Naive B cell (primary cell): ENCODE measurements at places on chromosomes 2 and 18.

- DNase-seq = no peak
These were observed 12.7 kb upstream of the CDH2 start for GRCh38 chr18:28189400-28190239.

GRCh38 chr2:176554101-176555048, 285.1 kb downstream of the MTX2 start:
- peak; percentile 38 for DNase-seq

- no peak for DNase-seq
These were observed 44.3 kb upstream of the TMEM87B start for GRCh38 chr2:112010751-112011150.

DNA sequence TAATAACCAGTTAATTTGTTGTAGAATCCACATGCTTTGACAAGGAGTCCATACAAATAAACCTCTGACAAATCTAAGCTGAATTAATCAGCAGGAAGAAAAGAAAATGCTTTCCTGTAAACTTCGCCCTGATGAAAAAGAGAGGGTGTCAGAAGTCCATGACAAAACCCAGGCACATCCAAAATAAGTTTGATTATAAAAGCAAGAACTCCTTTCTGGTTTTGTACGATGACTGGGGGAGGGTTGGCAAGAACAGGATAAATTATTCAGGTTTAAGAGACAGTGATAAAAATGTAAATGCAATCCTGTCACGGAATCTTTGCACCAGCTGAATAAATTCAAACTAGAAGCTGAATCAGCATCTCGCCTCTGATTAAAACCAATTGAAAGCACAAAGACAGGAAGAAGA, 469.2 kb upstream of the TNP1 start:
- DNase-seq = no peak

DNA sequence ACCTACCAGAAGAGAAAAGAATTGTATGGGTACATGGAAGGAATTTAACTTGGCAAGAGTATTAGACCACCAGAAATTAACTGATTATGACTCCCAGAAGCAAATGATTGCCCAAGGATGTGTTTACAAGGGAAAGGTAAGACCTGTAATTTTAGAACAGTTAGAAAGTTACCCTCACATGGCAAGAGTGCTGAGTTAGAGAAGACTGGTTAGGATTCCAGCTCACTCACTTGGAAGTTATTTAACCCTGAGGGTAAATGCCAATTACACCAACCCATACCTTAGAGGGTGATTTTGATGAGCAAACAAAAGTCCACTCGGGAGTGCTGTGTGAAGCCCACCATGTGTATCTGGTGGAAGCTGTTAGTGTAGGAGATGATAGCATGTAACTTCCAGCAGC, 170.2 kb downstream of the TPGS2 start:
- no peak for DNase-seq

- DNase-seq = no peak
These were observed 2.6 kb downstream of the TET3 start for GRCh38 chr2:73987109-73987947.

- DNase-seq = no peak
These were observed 89.1 kb downstream of the SCN2A start for GRCh38 chr2:165328272-165328671.

GRCh38 chr2:118085173-118086023, 2.9 kb upstream of the INSIG2 start:
- DNase-seq = no peak

DNA sequence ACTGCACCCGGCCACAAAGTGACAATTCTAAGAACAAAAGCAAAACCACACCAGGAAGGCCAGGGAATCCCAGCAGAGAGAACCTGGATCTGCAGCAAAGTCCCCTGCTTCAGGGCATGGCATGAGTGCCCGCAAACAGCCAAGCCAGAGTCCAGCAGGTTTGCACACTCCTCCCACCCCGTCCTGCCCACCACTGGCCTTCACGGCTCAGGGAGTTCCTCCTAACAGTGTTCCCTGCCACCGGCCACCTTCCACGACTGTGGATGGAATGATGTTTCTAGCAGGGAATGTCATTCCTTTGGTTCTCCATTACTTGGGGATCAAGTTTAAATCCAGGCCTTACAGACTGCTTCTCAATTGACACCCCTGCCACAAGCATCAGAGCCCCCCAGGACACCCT, 42.0 kb upstream of the B3GNT7 start:
- DNase-seq = no peak

GRCh38 chr18:46148810-46149209, 44.6 kb downstream of the HAUS1 start:
- peak; percentile 45 for DNase-seq

GRCh38 chr2:157364257-157364974, 38.8 kb upstream of the ERMN start:
- no peak for DNase-seq

DNA sequence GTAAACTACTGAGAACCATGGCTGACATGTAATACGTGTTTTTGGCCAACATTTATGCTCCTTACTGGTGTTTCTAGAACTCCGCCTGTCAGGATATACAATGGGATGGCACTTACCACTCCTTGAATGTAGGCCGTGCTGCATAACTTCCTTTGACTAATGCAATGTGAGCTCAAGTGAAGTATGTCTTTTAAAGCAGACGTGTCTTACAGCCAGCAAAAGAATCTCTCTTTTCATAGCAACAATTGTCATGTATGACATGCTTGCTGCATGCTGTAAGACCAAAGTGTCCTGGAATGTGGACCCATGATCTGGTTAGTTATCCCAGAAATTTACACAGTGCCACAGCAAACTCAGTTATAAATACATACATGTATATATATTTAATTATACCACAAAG, 1202.7 kb upstream of the PIK3C3 start:
- DNase-seq = no peak

DNA sequence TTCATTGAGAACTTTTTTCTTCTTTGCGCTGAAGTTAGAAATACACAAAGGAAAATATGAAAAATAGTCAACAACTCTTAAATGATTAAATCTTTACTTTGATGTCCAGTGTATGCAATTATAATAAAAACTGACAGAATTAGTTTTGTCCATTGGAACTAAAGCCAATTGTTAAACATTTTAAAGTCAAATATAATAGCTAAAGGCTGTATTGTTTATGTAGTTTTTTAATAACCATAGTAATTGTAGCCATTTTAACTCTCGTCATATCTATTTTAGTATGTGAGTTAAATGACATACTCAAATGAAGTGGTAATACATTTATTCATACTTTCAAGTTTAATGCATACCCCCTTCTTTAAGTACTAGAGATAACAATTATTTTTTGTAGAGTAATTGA, 4.7 kb upstream of the COBLL1 start:
- no peak for DNase-seq

- no peak for DNase-seq
These were observed 7.3 kb downstream of the MAP4K3 start for GRCh38 chr2:39429746-39430145.

DNA sequence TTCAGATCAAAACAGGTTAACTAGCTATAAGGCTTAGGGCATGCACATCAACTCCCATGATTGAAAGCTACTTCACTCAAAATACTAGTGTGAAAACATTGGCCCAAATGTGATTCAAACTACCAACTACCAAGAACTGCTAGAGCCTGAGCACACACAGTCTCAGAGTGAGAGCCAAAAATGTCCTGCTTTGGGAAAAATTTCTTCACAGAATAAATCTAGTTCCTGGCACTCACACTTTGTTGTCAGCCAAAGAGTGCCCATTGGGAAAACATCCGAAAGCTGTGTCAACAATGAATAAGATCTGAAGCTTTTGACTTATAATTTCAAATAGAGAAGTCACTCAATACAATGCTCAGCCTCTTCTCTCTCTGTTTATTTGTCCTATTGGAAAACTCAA, 182.7 kb downstream of the LRATD1 start:
- DNase-seq = no peak

DNA sequence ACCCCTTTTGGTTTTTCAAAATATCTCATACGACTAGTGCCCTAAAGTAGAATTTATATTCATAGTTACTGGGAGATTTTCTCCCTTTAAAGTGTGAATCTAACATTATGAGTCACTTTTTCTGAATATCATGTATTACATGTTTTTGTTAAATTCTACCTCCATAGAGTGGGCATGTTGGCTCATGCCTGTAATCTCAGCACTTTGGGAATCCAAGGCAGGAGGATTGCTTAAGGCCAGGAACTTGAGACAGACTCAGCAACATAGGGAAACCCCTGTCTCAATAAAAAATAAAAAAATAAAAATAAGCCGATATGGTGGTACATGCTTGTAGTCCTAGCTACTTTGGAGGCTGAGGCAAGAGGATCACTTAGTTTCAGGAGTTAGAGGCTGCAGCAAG, 45.3 kb upstream of the UNC80 start:
- no peak for DNase-seq

DNA sequence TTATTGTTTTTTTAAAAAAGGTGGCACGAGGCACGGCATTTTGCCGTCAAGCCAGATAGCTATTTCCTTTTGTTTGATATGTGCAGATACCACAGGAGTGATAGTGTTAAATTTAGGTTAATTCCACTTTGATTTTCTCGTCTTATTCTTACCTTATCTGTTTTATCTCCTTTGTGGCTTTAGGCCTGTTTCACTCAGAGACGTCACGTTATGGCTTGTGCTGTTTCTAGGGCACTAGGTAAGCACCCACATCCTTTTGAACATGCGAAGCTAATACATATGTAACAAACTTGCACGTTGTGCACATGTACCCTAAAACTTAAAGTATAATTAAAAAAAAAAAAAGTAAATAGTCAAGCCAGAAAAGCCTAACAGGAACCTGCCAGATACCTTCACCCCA, 57.8 kb downstream of the C18orf63 start:
- DNase-seq = no peak

DNA sequence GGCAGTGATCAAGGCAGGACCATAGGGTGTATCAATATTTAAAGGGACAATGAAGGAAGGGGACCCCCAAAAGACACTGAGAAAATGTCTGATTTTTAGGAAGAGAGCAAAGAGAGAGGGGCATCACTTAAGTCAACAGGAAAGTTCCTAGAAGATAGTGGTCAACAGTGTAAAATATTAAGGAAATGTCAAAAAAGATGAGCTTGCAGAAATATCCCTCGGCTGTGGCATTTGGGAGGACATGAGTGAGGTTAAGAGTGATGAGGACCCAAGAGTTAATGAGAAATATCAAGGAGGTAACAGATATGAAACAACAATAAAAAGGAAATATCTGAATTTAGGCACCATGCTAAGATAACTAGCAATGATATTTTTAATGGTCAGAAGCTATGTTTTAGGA, 339.6 kb downstream of the TGIF1 start:
- no peak for DNase-seq

- DNase-seq = no peak
These were observed 134.4 kb downstream of the TGIF1 start for GRCh38 chr18:3584266-3584861.

DNA sequence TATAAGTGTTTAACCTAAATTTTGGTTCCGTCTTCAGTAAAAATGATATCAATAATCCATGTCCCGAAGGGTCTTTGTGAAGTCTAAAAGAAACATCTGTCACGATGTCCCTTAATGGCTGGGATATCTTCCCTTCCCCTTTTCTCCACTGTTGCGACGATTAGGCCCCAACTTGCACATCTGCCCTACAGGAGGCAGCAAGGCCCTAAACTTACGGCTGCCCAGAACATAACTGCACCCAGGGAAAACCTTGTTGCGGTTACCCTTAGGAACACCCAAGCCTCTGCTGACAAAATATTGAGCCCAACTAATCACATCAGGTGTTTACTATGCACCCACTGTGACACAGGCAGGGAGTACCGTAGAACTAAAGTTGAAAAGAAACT, 1.3 kb upstream of the SMAD2 start:
- no peak for DNase-seq
